ENCODE measurements at places on chromosomes 6 and 20.

DNA sequence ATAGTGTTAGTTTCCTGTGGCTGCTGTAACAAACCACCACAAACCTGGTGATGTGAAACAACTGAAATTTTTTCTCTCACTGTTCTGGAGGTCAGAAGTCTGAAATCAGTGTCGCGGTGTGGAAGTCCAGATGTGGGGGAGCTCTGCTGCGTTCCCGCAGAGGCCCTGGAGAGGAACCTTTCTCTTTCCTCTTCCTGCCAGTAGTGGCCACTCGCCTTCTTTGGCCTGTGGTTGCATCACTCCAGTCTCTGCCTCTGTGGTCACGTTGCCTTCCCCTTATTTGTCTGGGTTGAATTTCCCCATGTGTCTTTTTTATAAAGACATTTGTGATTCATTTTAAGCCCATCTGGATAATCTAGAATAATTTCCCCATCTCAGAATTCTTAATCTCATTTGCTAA lies 295.5 kb upstream of the FLRT3 start:
- DNase-seq, result no peak

GRCh38 chr20:53736122-53736756 lies 142.6 kb upstream of the ZNF217 start:
- DNase-seq, result peak; percentile 69

DNA sequence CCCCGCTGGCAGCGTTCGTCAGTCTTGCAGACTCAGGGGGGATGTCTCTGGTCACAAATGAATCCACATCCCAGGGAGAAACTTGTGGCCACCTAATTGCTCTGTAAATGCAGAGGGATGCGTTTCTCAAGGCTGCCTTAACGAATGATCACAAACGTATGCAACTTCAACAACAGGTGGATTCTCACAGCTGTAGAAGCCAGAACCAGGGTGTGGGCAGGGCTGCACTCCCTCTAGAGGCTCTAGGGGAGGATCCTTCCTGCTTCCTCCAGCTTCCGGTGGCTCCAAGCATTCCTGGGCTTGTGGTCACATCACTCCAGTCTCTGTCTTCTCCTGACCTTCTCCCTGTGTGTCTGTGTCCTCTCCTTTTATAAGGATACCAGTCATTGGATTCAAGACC lies 3.3 kb upstream of the TAF4 start:
- no peak for DNase-seq

GRCh38 chr20:37457921-37458320 lies 63.1 kb upstream of the NNAT start:
- no peak for DNase-seq

DNA sequence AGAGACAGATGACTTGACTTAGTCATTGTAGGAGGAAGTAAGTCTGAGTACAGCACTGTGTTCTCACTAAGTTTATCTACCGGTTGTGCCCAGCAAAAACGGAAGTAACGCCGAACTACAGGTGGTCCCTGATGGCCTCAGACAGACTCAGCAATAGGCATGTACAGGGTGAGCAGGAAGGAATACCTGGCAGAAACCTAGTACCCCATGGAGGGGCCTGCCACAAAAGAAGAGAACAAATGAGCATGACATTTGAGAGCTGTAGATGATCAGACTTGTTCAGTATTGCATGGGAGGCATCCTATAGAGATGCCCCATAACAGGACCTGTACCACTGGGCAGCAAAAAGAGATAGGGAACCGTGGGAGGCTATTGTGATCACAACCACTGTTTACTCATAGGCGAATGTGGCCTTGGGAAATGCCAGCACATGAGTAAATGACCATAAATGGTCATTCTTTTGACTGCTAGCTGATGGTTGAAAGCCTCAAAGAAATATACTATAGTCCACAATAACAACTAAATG lies 106.4 kb upstream of the TAB2 start:
- DNase-seq, result no peak

DNA sequence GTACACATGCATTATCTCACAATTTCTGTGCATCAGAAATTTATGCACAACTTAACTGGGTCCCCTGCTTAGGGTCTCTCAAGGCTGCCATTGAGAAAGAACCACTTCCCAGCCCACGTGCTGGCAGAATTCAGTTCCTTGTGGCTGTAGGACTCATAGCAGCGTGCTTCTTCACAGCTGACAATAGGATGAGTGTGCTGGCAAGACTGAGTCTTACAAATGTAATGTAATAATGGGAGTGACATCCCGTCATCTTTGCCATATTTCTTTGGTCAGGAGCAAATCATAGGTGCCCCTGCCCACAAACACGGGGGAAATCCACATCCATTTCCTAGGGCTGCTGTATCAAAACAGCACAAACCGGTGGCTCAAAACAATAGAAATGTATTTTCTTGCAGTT lies 77.4 kb downstream of the FIG4 start:
- DNase-seq, result no peak

- DNase-seq, result no peak
Observed at GRCh38 chr20:52826722-52827121, 145.4 kb upstream of the TSHZ2 start.

DNA sequence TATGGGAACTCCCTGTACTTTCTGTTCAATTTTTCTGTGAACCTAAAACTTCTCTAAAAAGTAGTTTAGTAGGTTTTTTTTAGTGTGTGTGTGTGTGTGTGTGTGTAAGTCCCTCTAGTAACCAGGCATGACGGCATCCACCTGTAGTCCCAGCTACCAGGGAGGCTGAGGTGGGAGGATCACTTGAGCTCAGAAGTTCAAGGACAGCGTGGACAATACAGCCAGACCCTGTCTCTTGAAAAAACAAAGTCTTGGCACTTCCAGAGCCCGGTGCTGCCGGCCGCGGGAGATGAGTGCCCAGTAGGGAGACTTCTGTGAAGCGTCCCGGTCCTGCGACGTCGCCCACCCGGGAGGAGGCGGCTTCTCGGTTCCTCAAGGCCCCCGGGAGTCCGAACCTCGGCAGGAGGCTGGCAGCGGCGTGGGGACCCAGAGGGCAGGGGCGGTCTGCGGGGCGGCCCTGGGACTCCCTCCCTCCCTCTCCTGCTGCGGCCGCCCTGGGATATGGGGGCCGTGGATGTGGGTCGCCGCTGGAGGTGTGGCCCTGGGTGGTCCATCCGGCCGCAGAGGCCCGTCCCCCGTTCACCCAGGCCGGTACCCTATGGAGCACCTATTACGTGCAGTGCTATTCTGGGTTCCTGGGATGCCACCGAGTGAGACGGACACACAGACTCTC lies 78.0 kb upstream of the SIRPG start:
- DNase-seq, result no peak

DNA sequence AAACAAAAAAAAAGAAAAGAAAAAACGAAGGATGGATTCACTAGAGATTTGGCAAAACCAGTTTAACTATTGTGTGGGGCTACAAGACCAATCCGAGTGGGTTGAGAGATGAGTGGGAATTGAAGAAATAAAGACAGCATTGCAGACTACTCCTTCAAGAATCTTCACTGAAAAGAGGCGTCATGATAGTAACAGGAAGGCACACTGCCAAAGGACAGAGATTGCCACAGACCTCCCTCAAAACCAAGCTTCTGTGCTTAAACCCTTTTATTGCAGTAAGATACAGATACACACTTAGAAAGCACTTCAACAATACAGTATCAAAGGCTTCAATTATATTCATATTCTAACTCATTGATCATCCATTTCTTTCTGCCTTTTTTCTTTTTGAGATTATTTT lies 103.9 kb downstream of the IPCEF1 start:
- DNase-seq, result no peak

DNA sequence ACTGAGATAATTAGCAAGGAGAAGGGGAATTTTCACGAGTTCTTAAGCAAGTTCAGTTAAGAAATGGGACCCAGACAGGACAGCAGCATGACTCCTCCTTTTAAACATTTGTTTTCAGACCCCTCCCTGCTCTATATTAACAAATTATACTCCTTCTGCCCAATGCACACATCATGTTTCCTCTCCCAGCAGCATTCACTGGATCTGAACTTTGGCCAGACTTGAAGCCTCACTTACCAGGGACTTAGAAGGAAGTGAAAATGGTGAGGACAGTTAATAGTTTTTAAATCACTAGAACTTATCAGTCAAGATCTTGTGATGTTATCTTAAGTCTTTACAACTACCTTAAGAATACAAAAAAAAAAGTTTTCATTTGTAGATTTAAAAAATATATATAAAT lies 1174.7 kb upstream of the MAP3K7 start:
- DNase-seq, result no peak

DNA sequence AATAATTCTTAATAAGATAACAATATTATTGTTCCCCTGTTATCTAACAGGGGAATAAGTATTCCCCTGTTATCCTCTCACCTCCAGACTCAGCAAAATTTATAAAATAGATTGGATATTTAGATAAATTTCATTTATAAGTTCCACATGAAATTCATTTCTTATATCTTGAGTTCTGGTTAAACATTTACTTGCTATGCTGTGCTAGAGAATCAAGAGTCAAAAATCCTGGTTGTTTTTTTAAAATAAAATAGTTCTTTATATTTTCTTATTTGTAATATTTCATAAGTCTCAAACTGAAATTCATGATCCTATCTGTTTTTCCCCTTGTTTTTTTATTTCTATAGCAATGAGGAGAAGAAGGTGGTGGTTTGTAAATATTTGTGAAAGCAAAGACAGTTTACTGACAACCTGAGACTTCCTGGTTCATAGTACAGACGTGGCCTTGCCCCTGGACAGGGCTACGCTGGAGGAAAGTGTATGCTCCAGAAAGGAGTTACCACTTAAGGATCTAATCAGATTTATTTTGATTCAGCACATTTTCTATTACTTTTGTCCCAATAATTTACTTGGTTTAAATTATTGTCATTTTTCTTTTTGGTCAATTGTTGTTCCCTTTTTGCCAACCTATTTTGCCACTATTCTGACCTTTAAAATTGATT lies 37.8 kb upstream of the MARCKS start:
- DNase-seq, result no peak

DNA sequence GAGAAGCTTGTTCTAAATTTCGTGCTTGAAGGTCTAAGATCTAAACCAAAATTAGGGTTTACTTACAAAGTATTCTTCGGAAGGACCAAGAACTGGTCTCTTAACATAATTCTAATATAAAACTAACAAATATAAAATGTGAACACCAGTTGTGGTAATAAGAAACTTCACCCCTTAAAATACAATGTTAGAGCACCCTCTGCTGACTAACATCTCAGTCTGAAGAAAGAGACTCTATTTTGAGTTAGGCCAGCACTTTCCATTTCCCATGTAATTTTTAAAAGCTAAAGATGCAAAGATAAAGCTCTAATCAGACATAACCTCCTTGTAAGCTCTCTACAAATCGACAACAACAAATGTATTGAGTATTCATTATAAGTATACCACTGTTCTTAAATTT lies 24.6 kb downstream of the ATG5 start:
- peak; percentile 23 for DNase-seq

- DNase-seq, result no peak
Observed at GRCh38 chr6:79621579-79621978, 9.6 kb upstream of the SH3BGRL2 start.

- DNase-seq, result peak; percentile 12
Observed at GRCh38 chr20:49768204-49769047, 44.2 kb upstream of the SLC9A8 start.

DNA sequence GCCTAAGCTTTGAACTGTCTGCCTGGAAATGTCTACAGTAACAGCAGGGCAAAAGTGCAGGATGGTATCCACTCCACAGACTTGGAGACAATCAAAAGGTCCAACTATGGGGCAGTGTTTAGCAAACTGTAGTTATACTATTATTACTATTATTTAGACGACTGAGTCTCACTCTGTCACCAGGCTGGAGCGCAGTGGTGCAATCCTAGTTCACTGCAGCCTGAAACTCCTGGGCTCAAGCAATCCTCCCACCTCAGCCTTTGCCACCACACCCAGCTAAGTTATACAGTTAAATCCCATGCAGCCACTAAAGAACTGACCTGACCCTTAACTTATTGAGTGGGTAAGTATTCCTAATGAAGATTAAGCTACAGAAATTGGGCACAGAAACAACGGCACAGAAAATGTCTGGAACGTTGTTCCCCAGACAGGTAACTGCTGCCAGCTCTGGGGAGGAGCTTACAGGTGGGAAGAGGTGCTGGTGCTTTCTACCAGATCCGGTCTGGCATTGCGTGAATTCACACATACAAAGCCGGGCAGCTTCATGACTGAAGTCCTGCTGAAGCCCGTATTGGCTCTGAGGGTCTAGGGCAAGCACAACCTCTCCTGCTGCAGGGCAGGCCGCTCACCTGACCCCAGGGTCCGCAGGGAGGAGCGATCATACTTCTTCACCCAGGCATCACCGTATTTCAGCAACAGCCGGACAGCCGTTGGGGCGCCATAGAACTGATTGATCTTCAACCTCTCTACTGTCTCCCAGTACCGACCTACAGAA lies 27.0 kb upstream of the APMAP start:
- DNase-seq, result no peak

GRCh38 chr6:73367761-73368355 lies 1.8 kb downstream of the OOEP start:
- DNase-seq, result no peak

GRCh38 chr6:153526479-153526878 lies 395.4 kb upstream of the RGS17 start:
- no peak for DNase-seq

- DNase-seq, result peak; percentile 0
Observed at GRCh38 chr6:138007014-138007472, 100.2 kb downstream of the PERP start.

DNA sequence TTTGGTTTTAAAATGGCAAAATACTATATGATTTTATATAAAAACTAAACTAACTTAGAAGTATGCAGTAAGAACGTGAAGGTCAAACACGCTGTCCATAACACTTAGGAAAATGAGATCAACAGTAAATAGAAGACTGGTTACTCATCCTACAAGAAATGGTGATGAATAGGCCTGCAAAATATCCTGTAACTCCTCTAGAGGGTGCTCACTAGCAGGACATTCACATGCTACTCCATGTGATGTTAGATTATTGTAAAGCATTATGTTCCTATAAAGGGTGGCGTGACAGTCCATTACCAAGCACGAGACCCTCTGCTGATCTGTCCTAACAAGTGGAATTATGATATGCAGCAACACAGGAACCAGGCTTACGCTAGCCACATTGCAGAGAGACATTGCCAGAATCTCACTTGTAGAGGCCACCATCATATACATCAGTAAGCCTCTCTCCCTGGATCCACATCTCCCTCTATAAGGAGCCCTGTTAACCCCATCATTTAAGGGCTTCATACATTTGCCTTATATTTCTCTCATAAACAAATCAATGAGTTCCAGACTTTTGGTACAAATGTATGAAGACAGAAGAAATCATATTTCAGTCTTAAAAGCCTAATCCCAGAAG lies 18.0 kb upstream of the DEFB129 start:
- DNase-seq, result peak; percentile 51

- DNase-seq, result no peak
Observed at GRCh38 chr20:50759678-50760077, 28.3 kb downstream of the PARD6B start.

DNA sequence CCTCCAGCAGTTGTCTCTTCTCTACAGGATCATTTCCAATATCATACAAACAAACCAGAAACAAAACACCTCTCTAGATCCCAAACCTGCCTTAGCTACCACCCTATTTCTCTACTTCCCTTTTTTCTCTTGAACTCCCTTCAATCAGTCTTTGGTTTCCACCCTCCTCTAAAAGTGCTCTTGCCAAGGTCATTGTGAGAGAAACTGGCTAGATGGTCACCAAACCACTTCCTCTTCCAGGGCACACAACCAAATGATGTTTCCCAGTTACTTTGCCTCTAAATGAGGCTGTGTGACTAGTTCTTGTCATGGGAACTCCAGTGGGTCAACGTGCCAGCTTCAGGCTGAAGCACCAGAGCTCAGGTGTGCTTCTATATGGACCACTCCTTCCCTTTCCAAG lies 85.8 kb upstream of the ARMC2 start:
- no peak for DNase-seq

Measured in NCI-H1694 treated with DMSO at 0.1 percent for 48 hours (cell line).